ENCODE measurements at places on chromosomes 1 and 21.

GRCh38 chr1:110214454-110215404 is 4.6 kb downstream of the KCNC4 start:
- DNase-seq, result no peak

- no peak for DNase-seq
These were observed 11.7 kb upstream of the MATN1 start for GRCh38 chr1:30735124-30735523.

GRCh38 chr21:33073636-33074035 is 3.7 kb downstream of the OLIG1 start:
- DNase-seq, result peak; percentile 41

DNA sequence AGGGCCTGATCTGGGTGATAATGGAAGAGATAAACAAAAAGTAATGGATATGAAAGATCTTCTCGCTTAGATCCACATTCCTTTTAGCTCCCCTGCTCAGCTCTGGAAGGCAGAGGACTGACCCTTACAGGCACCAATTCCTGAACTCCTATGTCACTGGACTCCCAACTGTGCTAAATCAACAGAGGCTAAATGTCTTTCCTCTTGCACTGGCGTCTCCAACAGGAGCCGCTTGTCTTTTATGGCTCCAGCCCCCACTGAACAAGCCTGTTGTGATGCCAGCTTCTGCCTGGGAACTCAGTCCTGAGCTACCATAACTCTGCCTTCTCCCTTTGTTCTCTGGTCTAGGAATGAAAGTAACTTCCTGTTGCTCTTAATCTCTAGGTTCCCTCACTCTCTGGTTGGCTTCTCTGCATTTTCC is 142.1 kb upstream of the COL11A1 start:
- no peak for DNase-seq

- no peak for DNase-seq
These were observed 26.5 kb upstream of the TENT5C start for GRCh38 chr1:117579221-117579906.

DNA sequence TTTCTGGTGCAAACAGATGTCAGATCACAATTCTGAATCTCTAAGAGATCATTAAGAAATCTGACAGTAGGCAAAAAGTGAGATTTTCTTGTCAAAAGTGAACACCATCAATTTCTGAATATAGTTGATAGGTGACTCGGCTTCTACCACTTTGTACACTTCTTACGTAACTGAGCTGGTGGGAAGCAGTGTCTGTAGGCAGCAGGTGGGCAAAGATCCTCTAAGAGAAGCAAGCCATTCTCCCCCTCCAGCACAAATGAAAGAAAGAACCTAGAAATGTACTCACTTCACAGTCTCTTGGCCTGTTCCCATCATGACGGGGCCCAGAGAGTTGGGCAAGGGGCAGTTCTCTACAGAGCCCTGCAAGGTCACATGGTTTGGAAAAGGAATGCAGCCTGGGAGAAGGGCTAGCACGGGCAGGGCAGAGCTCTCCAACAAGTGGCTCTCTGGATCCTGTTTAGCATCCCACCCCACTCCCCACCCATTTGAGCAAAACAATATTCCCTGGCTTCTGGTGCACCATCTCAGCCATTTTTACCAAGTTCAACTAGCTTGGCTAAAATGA is 412.6 kb downstream of the LTN1 start:
- DNase-seq, result no peak

DNA sequence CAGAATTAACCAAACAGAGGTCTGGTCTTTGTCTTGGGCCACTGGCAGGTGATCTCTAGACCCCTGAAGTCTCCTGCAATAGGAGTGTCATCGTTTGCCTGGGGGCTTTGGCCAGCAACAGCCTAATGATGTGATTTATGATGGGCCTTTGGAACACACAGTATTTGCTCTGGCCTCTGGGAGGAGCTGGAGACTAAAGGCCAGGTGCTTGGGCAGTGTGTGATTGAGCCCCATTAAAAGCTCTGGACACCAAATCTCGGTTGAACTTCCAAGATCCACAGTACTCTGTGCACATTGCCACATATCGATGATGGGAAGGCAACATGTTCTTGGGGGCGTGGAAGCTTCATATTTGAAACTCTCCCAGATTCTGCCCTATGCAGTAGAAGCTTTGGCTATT is 32.0 kb upstream of the TLR5 start:
- no peak for DNase-seq

- DNase-seq, result no peak
These were observed 84.3 kb downstream of the CAMTA1 start for GRCh38 chr1:6869545-6869944.

- no peak for DNase-seq
These were observed 24.7 kb downstream of the KNCN start for GRCh38 chr1:46526691-46527291.

DNA sequence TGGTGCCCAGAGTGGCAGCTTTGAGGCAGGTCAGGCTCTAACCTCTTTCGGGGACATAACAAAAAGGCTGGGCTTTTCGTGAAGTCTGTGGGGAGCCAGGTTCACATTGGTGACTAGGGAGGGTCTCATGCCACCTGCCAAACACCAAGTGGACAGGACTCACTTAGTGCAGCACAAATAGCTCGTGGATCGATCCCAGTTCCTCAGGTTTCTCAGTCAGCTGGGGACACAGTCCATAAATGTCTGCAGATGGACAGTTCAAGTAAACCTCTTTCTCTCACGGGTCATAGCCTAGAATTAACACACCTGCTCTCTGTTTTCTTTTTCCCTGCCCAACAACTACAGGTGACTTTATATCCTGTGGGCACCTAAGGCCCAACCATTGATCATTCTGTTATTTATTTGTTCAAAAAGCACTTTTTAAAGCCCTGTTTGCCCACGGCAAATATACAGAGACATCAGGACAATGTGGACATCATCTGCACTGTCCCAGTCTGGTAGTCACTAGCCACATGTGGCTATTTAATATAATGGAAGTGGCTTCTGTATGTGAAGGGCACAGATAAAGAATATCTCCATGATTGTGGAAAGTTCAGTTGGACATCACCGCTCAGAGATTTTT is 53.5 kb downstream of the CAPN2 start:
- no peak for DNase-seq

DNA sequence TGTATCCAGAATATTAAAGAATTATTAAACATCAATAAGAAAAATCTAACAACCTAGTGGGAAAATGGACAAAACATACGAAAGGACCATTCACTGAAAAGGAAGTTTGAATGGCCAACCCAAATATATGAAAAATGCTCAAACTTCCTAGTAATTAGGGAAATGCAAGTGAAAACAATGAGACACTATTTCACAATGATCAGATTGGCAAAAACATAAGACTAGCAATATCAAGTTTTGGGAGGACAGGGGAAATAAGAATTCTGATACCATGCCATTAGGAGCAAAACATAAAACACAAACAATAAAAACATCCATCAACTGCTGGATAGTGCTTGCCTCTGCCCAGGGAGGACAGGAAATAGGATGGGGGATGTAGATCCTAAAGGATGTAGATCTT is 14.3 kb downstream of the XCL2 start:
- DNase-seq, result no peak

- DNase-seq, result no peak
These were observed at the start of gene FCRLA for GRCh38 chr1:161706482-161707347. Gene FCRLA, plus strand, starts transcription at chr1:161707229. Its CDS starts 36 bp downstream, at chr1:161707265.

GRCh38 chr21:42219606-42220137 is 732 bp downstream of the ABCG1 start:
- DNase-seq, result no peak

Data from hematopoietic multipotent progenitor cell treated with erythropoietin and hydrocortisone succinate and interleukin-3 and kit ligand, for 17 days (in vitro differentiated cells).